ENCODE measurements at places on chromosomes 3 and 15. TPM values are rescaled to one million over a fixed set of nuclear protein-coding genes. Genes with fewer than 3 reads are reported as not detected.

GRCh38 chr3:115800489-115801075 lies 177.3 kb downstream of the GAP43 start:
- no peak for DNase-seq

GRCh38 chr3:15782429-15782828 lies 15.3 kb downstream of the ANKRD28 start:
- no peak for DNase-seq

Gene GNAI2
- 47.0 TPM for total RNA-seq

Gene PLSCR1
- total RNA-seq = 119 TPM

Gene SLC7A14
- 0.29 TPM for total RNA-seq
